ENCODE measurements at places on chromosomes 16 and 17. TPM values are rescaled to one million over a fixed set of nuclear protein-coding genes. Genes with fewer than 3 reads are reported as not detected.

The PNPO gene
- 15.7 TPM for total RNA-seq

The HOXB2 gene
- total RNA-seq: 0.22 TPM

GRCh38 chr17:73427198-73427597 is 115.4 kb upstream of the CDC42EP4 start:
- DNase-seq: no peak

DNA sequence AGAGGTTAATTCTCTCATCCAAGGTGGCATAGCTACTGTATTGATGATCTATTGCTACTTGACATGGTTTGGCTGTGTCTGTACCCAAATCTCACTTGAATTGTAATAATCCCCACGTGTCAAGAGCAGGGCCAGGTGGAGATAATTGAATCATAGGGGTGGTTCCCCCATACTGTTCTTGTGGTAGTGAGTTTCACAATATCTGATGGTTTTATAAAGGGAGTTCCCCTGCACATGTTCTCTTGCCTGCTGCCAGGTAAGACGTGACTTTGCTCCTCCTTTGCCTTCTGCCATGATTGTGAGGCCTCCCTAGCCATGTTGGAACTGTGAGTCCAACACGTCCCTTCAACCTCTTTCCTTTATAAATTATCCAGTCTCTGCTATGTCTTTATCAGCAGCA is 22.9 kb upstream of the CPPED1 start:
- DNase-seq: no peak

GRCh38 chr17:3926860-3927627 is 10.8 kb upstream of the P2RX1 start:
- no peak for DNase-seq

Measured in lung microvascular endothelial cell (primary cell).